ENCODE measurements at places on chromosomes 6 and 20.
A peak's percentile ranks its signal among the peaks of the same experiment; 100 is the strongest.

DNA sequence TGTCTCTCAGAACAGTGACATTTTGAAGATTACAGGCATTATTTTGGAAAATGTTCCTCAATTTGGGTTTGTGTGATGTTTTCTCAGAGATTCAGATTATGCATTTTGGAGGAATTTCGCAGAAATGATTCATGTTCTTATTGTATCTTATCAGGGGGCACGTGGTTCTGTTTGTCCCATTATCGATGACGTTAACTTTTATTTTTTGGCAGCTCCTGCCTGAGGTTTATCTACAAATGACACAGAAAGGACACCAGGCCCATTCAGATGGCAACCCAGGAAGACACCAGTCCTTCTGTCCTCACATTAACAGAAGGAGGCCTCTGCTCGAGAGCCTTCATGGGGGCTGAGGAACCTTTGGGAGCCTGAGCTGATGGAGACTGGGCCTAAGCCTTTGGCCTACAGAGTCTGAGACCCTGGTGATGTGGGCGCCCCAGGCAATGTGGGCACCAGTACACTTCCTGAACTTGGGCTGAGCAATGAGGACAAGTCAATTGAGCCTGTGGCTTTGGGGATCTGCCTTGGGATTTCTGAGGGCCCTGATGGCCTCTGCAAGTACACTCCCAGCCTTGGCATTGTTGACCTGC, 41.2 kb upstream of the EZR start:
- no peak for DNase-seq

- DNase-seq, result peak; percentile 95
Observed at GRCh38 chr6:11537229-11538051, at the start of gene TMEM170B. TSS of gene TMEM170B (plus strand) at chr6:11537749. CDS start at chr6:11538278, 529 bp downstream.

- DNase-seq, result no peak
Observed at GRCh38 chr6:139231206-139231605, 60.6 kb downstream of the TXLNB start.

GRCh38 chr6:159217595-159218275, 48.5 kb downstream of the FNDC1 start:
- no peak for DNase-seq

Measured in stimulated activated CD8-positive, alpha-beta memory T cell treated with anti-CD3 and anti-CD28 coated beads, Interleukin-7, amount 100 ng/mL, for 1 hour (primary cell).